Activated naive CD4-positive, alpha-beta T cell treated with anti-CD3 and anti-CD28 coated beads, Interleukin-2, amount 10 ng/mL, durations not matched to agents 7 days and 5 days (primary cell): ENCODE measurements at places on chromosomes 5 and 9.

DNA sequence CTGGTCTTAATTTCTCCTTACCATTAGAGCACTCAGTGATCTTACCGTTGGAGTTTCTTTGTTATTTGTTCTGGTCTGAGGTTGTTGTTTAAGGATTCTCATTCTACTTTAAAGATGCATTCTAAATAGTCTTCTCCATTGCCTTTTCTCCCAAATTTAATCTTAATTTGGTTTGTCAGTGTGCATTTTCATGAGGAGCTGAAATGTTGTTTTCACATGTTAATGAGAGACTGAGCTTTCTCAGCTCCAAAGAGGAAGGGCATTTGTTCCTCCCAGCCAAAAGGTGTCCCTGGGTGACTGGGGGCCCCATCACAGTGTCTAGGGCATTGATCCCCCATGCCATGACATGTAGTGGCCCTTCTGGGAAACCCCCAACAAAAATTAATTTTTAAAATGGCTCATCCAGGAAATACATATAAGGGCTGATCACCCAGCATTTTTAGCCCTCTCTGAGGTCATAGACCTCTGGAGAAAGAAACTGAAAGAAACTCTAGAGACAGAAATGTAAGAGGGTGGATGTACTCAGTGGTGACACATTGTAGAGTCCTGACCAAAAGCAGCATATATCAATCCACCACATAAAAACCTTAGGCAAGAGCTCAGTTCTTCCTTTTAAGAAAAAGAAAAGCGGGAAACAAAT, 240.4 kb upstream of the RAI14 start:
- DNase-seq: no peak

DNA sequence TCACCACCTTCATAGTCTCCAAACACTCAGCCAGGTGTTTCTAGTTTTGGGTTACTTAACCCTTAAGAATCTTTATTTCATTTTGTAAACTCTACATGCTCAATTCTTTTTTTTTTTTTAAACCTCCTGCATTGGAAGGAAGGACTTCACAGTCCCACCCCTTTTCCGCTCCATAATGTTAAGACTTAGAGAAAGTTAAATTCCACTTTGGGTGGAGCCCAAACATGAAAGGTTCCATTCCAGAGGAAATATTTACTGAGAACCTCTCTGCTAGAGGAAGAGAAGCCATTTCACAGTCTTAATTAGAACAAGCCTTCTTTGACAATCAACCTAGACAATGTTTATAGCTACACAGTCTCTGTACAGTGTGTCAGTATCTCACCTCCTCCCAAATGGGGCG, 312.3 kb downstream of the MLLT3 start:
- no peak for DNase-seq

DNA sequence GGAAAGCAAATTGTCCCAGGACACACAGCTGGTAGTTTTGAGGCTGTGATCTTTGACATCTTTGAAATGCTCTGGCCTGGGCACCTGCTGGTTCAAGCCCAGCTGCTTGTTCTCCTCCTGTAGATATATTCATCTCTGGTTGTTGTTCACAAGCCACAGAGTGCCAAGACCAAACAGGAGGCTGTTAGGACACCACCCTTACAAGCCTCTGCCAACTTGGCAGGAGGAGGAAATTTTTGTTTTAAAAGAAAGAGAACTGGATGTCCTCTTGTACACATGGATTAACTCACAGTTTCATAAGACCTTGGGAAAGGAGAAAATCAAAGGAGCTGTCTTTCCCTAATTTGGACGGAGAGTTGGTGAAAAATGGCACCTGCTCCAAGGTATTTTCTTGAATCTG, 8.5 kb upstream of the ZFP62 start:
- no peak for DNase-seq

GRCh38 chr9:122113574-122113973, 20.5 kb upstream of the TTLL11 start:
- no peak for DNase-seq

DNA sequence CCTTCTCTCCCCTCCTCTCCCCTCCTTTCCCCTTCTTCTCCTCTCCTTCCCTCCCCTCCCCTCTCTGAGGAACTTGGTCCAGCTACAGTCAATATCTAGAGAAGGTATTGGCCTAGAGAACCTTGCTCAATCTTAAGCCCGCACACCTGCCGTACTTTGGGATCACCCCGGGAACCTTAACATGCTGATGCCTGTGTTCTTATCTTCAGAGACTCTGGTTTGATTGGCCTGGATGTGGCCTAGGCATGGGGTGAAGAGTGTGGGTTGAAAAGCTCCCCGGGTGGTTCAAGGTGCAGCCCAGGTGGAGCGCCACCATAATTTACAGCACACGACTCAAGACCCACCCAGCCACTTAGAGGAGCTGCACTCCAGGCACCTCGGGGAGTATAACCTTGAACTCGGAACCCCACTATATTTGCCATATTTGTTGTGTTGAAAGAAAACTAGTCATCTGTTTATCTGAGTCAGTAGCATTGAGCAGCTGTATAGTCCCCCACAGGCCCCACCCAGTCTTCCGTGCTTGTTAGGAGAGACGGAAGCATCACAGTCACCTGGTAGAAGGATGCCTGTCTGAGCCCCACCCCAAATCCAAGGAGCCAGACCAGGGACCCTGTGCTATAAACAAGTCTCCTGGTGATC, 14.4 kb upstream of the PHF19 start:
- DNase-seq: peak; percentile 84

- no peak for DNase-seq
Measured at GRCh38 chr5:8446179-8446578, 577.2 kb downstream of the MTRR start.

- DNase-seq: no peak
Measured at GRCh38 chr5:83608122-83608521, 112.5 kb downstream of the HAPLN1 start.

GRCh38 chr5:118257066-118257465, 731.3 kb downstream of the DTWD2 start:
- DNase-seq: no peak

DNA sequence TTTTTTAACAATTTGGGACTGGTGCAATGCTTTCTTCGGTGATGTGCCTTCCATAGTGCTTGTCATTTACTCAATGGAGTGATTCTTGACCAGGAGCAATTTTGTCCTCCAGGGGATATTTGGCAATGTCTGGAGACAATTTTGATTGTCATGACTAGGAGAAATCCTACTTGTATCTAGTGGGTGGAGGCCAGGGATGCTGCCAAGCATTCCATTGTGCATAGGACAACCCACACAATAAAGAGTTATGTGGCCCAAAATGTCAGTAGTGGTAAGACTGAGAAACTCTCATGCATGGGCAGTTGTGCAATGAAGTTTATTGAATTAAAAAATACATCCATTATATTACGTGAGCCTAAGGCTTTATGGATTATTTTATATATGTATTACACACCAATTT, 70.5 kb downstream of the FOCAD start:
- no peak for DNase-seq

GRCh38 chr5:100901821-100902341, 1.2 kb downstream of the ST8SIA4 start:
- peak; percentile 78 for DNase-seq

DNA sequence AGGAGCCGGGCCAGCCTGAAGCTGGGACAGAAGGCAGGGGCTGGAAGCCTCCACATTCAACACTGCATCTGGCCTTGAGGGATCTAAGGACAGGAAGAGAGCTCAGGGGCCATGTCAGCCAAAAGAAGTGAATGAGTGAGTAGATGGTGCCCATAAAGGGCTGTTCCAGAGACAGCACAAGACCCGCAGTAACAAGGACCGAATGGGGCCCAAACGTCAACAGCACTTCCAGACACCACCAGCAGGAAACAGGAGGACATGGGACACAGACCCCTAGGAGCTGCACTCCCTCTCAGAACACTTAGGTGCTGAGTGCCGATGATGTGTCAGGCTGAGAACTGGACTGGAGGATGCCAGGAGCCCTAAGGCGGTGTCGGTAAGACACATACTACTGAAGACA, 114.8 kb upstream of the FAM120A start:
- no peak for DNase-seq

GRCh38 chr9:74503666-74504065, 6.5 kb downstream of the RORB start:
- no peak for DNase-seq

DNA sequence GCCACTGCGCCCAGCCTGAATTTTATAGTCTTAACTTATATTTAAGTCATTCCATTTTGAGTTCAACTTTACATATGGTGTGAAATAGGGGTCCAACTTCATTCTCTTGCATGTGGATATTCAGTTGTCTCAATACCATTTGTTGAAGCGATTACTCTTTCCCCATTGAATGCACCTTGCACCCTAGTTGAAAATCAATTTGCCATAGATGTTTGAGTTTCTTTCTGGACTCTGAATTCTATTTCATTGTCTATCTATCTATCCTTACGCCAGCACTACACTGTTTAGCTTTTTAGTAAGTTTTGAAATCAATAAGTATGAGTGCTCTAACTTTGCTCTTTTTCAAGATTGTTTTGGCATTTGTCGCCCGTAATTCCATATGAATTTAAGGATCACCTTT, 49.8 kb downstream of the TMOD1 start:
- no peak for DNase-seq

GRCh38 chr5:176948458-176948857, 49.3 kb upstream of the HK3 start:
- no peak for DNase-seq

- DNase-seq: no peak
Measured at GRCh38 chr9:130138171-130138653, 34.0 kb upstream of the NCS1 start.

DNA sequence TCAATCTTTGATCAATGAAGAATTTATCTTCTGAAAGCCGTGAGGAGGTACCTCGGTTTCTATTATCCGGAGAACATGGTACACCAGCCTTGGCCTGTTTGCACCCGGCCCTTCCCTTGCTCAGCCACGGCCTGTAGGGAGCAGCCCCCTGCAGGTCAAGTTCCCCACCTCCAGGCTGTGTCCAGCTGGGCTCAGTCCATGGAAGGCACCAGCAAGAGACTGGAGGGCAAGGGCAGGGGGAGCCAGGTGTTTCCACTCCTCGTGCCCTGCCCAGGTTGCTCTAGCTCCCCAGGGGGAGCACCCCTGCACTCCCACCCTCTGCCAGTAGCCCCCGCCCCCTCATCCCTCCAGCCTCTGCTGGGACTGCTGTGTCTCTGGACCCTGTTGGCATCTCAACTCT, 87.3 kb upstream of the ADAMTS2 start:
- DNase-seq: no peak

GRCh38 chr5:51273871-51274270, 109.4 kb upstream of the ISL1 start:
- DNase-seq: no peak

GRCh38 chr9:124781967-124782660, 5.2 kb downstream of the OLFML2A start:
- DNase-seq: no peak

GRCh38 chr5:143030349-143030748, 260.2 kb downstream of the ARHGAP26 start:
- DNase-seq: peak; percentile 38

GRCh38 chr5:179307931-179308471, 37.3 kb downstream of the ADAMTS2 start:
- no peak for DNase-seq

GRCh38 chr9:135864447-135865049, 42.8 kb downstream of the CAMSAP1 start:
- DNase-seq: peak; percentile 78

GRCh38 chr5:172063463-172064235, 57.2 kb upstream of the FBXW11 start:
- peak; percentile 8 for DNase-seq

DNA sequence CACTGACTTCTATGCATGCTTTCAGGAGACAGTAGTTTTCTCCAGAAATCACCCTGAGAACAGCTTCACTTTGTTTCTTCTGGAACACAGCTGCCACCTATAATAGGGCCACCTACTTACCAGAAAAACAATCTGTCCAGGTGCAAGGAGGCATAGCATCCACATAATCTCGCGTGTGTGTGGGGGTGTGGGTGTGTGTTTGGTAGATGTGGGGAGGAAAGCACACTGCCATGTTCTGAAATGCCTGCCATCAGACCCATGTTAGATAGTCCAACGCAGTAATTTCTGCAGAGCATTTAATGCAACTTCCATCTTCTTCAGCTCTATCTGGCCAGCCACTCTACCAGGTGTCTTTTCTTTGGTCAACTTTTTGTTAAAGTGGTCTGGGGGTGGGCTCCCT, 102.9 kb downstream of the ACER2 start:
- DNase-seq: no peak
